Ecto neural progenitor cell (in vitro differentiated cells): ENCODE measurements at places on chromosomes 16 and 17.

DNA sequence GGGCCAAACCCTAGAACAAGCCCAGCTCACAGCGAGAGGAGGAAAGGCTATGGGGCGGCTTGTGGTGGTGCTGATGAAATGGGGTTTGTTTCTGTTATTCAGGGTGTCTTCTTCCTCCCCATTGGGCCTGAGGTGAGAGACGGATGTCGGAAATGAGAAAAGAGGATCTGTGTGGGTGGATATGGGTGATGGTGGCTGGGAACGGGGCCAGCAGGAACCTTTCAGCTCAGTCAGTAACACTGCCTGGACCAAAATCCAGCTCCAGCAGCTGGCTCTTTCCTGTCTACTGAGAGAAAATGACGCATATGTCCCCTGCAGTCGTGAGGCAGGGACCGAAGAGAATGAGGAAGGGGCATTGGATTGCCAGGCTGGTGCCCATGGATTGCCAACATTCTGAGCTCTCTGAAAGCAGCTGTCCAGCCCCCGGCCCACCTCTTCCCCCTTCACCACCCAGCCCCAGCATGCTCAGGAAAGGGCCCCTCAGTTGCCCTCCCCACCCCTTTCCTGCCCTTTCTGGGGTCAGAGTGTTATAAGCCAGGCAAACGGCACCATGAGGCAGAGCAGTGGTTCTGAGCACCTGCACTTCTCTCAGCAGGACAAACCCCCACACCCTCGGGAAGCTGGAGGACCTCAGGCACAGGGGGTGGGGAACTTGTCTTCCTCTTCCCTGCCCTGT lies 4.0 kb downstream of the MYH3 start:
- no peak for DNase-seq

DNA sequence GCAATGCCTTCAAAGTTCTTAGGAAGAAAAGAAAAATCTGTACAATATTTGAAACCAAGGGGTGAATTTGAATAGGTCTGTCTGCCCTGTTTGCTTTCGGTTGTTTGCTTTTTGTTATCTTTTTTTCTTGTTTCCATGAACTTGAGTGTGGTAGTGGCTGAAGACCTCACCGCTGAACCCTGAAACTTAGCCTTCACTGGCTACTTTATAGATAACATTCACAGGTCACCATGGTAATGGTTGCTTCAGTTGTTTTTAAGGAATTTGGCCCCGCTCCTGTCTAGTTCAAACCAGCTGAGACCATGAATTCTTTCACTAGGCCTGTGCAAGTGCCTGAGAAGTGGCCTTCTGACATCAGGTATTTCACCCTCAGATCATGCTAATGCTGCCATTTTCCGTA lies 137.0 kb upstream of the PMFBP1 start:
- no peak for DNase-seq

GRCh38 chr17:38352245-38353085 lies 821 bp downstream of the SOCS7 start:
- no peak for DNase-seq

GRCh38 chr16:57373117-57373947 lies 1.0 kb downstream of the CX3CL1 start:
- DNase-seq = no peak

- DNase-seq = no peak
These were observed 54.0 kb upstream of the COX10 start for GRCh38 chr17:14015271-14015670.

DNA sequence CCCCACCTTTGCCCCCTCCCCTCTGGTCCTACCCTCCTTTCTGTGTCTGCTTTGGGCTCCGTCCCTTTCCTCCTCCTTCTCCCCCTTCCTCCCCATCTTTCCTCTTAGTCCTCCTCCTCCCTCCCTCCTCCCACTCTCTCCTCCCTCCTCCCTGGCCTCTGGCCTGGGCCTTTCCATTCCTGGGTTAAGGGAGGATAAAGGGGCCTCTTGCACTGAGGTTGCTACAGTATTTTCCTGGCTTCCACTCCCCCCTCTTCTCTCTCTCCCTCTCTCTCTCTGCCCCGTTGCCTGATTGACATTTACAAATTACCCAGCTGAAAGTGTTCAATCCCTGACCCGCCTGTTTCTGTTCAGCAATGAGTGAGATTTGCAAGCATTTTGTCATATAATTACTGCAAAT lies 44.0 kb downstream of the MRM1 start:
- DNase-seq = no peak

- DNase-seq = no peak
These were observed 117.2 kb upstream of the METRNL start for GRCh38 chr17:82962163-82962720.

DNA sequence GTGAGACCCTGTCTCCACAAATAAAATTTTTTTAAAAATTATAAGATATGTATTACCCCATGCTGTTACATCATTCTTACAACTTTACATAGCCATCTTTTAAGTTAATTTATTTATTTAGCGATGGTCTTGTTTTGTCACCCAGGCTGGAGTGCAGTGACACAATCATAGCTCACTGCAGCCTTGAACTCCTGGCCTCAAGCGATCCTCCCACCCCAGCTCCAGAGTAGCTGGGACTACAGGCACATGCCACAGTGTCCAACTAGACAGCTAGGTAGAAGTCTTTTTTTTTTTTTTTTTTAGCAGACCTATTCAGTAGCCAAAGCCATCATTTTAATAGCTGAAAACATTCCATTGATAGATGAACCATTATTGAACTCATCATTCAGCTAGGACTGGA lies 92.7 kb downstream of the NDE1 start:
- no peak for DNase-seq

DNA sequence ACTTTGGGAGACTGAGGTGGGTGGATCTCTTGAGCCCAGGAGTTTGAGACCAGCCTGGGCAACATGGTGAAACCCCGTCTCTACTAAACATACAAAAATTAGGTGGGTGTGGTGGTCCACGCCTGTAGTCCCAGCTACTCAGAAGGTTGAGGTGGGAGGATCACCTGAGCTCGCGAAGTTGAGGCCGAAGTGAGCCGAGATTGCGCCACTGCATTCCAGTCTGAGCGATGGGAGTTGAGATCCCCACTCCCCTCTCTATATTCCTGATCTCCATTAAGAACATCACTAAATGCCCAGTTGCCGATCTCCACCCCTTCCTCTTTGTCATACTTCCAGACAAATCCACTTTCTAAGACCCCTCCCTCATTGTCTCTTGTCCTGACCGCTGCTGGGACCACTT lies 24.3 kb upstream of the ZNF652 start:
- no peak for DNase-seq

GRCh38 chr16:645852-646678 lies 3.1 kb upstream of the WDR90 start:
- DNase-seq = no peak

DNA sequence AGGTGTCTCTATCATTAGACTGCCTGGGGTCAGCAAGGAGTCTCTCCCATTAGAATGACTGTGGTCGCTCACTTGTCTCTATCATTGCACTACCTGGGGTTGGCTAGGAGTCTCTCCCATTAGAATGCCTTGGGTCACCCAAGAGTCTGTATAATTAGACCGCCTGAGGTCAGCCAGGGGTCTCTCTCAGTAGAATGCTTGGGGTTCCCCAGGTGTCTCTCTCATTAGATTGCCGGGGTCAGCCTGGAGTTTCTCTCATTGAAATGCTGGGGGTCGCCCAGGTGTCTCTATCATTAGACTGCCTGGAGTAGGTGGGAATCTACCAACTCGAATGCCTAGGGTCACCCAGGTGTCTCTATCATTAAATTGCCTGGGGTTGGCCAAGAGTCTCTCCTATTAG lies 2231.6 kb downstream of the TP53TG3F start:
- DNase-seq = no peak

DNA sequence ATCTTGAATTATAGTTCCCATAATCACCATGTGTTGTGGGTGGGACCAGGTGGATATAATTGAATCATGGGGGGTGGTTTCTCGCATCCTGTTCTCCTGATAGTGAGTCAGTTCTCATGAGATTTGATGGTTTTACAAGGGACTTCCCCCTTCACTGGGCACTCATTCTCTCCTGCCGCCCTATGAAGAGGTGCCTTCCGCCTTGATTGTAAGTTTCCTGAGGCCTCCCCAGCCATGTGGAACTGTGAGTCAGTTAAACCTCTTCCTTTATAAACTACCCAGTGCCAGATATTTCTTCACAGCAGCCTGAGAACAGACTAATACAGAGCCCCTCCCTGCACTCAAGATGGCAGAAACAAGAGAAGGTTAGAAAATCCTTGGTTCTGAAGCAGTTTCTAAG lies 26.4 kb downstream of the LDAF1 start:
- no peak for DNase-seq

DNA sequence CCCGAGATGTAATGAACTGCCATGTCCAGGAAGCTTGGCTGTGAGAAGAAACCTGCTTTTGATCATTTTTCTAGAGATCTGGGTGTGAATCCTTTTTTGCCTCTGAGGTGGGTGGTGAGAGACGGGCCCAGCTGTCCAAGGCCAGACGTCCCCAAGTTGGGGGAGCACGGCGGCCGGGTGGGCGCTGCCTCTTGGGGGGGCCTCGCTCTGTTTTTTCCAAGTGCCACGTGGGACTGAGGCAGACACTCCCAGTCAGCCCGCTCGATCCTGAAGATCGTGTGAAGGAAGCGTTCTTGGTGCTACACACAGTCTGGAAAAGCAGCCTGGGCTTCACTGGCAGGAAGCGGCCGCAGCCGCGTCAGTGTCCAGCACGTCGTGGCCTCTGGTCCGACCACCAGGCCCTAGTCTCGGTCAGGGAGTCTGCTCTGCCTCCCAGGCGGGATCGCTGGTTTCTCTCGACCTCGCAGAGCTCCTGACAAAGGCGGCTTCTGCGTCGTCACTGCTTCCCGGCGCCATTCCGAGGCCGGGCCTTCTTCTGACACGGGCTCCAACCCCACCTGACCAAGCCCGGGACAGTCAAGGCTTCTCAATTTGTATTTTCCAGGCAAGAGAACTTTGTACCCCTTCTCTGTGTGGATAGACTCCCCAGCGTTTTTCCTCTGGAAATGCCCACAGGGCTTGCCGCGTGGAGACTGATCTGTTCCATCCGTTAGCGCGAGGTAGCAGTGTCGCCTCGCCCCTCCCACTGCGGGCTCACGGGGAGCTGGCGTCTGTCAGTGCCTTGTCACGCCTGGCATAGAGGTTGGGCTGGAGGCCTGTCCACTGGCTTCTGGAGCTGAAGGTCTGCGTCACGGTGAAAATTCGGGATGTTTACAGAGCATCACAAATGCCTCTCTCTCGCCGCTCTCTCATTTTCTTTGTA lies 12.4 kb downstream of the PRSS27 start:
- no peak for DNase-seq

DNA sequence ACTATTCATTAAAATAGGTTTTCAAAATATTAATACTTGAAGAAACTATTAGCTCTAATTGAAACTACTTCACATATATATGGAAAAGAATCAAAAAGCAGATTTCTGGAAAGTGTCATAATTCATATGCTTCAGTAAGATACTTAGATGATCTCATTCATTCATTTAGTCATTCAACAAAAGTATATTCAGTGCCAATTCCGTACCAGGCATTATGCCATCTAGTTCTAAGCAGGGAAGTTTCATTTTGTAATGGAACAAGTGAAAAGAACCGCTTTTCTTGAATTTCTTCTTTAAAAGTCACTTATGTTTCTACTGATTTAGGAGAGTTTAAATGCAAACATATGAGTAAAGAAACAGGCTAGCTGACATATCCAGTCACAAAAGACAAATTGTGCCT lies 118.3 kb upstream of the FAM20A start:
- no peak for DNase-seq

DNA sequence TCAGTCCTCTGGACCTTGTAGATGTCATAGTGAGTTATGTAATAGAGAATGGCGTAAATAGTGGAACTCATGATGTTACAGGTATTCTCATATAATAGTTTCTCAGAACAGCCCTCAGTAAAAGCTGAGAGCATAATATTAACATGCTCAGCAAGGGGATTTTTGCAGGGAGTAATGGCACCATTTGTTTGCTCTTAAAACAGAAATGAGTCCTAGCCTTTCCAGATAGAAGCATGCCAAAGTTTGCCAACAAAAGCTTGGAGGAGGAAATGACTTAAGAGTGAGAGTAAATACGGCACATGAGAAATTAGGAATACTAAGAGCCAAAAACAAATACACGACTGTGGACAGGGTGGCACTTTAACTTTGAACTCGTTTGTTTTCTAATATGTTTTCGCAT lies 198.4 kb downstream of the ANKFN1 start:
- DNase-seq = no peak

DNA sequence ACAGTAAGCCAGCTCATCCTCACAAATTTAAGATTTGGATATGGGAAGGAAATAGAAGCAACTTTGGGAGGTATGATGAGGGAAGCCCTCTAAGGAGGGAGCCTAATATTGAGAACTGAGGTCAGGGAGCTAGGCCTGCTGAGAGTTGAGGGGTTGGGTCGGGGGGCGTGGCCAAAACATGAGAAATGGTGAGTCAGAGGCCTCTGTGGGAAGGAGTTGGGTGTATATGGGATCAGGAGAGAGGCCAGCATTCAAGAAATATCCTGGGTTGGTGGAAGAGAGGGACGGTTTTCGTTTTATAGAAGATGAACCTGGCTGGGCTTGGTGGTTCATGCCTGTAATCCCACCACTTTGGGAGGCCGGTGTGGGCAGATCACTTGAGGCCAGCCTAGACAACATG lies 48.4 kb downstream of the CLEC16A start:
- DNase-seq = no peak

DNA sequence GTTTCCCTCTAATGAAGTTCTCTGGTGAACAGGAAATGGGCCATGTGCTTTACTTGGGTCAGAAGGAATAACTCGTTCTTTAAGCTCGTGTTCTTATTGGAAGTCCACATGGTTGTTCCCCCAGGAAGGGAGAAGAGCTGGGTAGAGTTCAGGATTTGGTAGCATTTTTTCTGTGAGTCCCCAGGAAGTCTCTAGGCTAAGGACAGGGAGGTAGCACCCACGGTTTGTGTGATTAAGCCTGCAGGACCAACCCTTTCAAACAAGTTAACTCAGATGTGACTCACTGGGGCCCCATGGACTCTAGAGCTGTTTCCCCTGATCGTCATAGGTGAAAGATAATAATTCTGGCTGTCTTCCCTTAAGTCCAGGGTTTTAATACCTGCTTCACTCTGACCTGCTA lies 16.4 kb downstream of the SAP30BP start:
- no peak for DNase-seq

GRCh38 chr17:79985361-79985942 lies 50.2 kb downstream of the TBC1D16 start:
- DNase-seq = no peak

DNA sequence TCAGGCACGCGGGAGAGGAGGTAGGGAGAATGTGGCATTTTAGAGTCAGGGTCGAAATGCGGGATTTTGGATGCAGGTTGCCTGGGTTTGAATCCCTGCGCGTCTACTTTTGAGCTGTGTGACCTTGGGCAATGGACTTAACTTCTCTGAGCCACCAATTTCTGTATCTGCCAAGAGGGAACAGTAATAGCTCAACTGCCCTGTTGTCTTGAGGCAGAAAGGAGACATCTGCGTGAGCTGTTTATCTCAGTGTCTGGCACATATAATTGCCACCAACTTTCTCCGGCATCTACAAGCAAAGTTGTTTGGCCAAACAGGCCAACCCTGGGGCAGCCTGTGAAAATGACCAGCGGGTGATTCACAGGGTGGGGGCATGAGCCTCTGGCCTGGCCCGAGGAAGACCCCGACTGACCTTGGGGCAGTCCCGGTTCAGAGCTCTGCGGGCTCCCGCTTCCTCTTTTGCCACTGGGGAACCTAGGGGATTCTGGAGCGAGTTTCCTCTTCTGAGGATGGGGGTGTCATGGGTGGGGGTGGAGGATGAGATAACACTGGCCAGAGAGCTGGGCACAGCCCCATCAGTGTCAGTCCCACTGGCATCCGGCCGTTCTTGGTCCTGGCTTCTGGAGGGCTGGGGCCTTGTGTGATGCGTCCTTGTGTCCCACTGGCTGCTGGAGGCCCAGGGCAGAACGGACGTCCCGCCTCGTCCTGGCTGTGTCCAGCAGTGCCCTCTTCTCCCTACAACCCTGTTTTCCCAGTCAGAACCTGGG lies 1.3 kb downstream of the SNN start:
- no peak for DNase-seq
